ENCODE measurements at places on chromosomes 3 and 15.
A peak's percentile ranks its signal among the peaks of the same experiment; 100 is the strongest.

GRCh38 chr15:76932135-76932966, 802 bp downstream of the RCN2 start:
- no peak for DNase-seq

GRCh38 chr3:141792495-141792894, 29.3 kb downstream of the GRK7 start:
- DNase-seq: no peak

DNA sequence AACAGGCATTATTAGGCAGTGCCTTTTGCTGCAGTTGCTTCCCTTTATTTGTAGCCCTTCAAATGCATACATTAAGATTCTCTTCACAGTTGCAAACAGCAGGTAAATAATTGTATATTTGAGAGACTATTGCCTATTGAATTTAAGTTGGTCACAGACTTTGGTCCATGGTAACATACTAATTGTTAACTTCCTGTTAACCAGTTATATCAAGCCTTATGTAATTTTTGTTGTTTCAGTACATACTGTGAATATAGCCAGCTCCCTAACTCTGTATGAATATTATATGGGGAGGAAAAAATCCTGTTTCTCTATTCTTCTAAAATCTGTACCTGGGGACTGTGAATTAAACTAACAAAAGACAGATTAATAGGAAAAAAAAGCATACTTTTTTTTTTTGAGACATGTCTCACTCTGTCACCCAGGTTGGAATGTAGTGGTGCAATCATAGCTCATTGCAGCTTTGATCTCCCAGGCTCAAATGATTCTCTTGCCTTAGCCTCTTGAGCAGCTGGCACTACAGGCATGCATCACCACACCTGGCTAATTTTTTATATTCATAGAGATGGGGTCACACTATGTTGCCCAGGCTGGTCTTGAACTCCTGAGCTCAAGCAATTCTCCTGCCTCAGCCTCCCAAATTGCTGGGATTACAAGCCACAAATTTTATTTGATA, 53.2 kb downstream of the CHL1 start:
- DNase-seq: no peak

- no peak for DNase-seq
These were observed 142.8 kb downstream of the NTRK3 start for GRCh38 chr15:88113613-88114308.

- DNase-seq: no peak
These were observed 83.3 kb downstream of the TMEM108 start for GRCh38 chr3:133121450-133121849.

DNA sequence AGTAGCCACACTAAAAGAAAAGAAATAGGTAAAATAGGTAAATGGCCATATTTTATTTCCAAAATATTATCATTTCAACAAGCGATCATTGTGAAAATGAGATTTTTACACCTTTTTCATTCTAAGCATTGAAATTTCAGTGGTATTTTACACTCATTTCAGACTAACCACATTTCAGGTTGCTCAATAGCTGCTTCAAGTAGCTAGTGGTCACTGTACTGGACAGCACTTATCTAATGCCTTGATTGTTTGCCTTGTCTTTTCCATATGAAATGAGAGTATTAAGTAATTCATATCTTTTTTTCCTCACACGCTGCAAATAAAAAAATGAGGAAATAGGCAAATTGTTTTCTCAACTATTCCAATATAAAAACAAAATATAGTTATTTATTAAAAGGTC, 332.8 kb downstream of the NLGN1 start:
- no peak for DNase-seq

DNA sequence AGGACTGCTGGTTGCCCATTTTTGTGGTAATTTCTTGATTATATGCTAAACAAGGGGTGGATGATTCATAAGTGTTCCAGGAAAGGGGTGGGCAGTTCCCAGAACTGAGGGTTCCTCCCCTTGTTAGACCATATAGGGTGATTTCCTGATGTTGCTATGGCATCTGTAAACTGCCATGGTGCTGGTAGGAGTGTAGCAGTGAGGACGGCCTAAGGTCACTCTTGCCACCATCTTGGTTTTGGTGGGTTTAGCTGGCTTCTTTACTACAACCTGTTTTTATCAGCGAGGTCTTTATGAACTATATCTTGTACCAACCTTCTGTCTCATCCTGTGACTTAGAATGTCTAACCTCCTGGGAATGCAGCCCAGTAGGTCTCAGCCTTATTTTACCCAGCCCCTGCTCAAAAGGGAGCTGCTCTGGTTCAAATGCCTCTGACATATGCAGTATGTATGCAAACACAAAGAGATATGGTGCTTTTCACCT, 46.2 kb downstream of the C3orf38 start:
- DNase-seq: peak; percentile 15

- DNase-seq: no peak
These were observed 2.1 kb upstream of the SEMA3B start for GRCh38 chr3:50266836-50267235.

DNA sequence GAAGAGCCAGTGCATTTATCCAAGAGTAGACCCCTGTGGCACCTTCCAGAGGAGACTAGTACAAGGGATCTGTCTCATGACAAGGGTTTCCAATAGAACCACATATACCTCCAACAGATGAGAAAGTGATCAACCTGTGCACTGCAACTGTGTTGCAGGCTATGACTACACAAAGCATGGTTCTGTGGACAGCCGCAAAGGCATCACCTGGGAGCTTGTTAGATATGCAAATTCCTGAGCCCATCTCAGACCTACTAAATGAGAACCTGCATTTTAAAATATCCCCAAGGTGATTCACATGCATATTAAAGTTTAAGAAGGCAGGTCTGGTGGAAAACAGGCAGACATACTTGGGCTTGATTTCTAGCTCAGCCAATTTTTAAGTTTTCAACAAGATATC, 368.7 kb downstream of the FOXP1 start:
- DNase-seq: no peak

DNA sequence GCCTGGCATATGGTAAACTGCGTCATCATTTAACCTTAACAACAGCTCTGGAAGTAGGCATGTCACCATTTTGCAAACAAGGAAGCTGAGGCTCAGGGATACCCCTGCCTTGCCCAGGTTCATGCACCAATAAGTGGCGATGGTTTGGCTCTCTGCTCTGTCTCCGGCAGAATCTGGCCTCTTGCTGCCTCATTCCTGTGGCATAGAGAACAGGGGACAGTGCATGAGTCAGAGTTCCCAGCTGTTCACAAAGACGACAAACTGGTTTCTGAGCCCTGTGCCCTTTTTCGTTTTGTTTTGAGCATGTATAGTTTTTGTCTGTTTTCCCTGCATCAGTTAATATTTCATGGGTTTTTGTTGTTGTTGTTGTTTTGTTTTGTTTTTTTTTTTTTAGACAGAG, 236.8 kb downstream of the OPA1 start:
- DNase-seq: no peak

GRCh38 chr15:67883234-67883773, 43.5 kb upstream of the RNU6-1 start:
- no peak for DNase-seq

DNA sequence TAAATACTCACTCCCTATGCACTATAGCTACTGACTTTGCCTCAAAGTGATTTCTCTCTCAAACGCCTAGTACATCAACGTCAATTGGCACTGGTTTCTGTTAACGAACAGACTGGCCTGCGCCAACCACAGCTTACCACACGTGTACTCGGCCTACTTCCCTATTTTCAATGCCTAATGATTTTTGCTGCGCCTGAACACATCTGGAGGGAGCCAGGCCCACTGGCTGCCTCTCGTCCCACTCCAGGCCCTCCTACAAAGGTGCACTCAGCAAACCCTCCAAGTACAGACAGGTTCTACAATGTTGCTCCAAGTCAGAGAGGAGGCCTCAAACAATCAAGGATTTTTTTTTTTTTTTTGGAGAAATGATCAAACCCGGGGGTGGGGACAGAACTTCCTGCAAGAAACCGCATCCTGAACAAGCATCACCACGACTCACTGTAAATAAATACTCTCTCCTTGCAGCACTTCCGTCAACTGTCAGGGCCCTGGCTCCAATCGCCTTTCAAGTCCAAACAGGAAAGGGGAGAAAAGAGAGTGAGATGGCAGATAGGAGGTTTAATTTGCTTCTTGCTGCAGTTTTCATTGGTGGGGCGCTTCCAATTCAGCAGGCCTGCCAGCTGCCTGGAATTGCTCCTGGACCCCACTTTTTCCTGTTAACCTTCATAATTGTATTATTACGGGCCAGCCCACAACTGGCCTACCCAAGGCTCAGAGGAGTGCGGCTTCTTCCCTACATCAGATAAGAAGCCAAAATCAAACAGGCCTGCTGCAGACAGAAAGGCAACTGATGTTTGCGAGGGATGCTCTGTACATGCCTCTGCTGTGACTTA, 139.3 kb downstream of the FOXP1 start:
- peak; percentile 87 for DNase-seq

- DNase-seq: no peak
These were observed 57.1 kb upstream of the FILIP1L start for GRCh38 chr3:100171211-100171914.

GRCh38 chr15:69749797-69750196, 297.2 kb downstream of the RPLP1 start:
- DNase-seq: no peak

DNA sequence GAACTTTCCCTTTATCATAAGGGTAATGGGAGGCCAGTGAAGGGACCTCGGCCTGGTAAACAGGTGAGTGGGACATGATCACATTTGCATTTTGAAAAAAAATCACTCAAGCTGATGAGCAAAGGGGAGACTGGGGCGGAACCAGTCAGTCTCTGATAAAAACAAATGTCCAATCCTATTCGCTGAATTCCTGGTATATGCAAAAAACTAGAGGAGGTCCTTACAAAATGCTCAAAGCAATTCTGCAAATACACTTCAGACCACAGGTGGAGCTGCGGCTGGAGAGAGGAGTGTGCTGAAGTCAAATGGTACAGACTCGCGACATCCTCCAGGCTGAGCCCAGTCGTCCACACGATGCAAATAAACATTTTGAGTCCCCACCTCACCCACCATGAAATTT, 166.7 kb downstream of the FOXP1 start:
- DNase-seq: no peak

DNA sequence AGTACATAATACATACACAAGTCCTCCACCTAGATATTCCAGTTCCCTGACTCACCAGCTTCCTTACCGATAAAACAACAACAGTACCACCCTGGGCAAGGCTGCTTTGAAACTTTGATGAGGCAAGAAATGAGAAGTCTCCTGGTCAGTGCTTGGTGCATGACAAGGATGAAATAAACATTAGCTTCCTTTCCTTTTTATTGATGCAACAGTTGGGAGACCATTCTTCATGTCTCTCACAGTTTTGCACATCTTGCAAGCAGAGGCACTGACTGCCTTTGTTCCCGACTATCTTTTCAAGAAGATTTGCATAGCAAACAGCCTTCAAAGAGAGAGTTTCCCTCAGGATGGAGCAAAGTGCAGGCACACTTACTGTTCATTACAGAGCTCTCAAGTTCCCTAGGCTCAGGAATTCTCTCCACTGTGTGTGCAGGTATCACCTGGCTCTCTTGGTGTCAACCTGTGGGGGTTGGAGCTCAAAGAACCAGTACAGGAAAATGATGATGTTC, 65.2 kb downstream of the MYLK start:
- no peak for DNase-seq

GRCh38 chr3:39754549-39754948, 54.9 kb upstream of the MYRIP start:
- no peak for DNase-seq

DNA sequence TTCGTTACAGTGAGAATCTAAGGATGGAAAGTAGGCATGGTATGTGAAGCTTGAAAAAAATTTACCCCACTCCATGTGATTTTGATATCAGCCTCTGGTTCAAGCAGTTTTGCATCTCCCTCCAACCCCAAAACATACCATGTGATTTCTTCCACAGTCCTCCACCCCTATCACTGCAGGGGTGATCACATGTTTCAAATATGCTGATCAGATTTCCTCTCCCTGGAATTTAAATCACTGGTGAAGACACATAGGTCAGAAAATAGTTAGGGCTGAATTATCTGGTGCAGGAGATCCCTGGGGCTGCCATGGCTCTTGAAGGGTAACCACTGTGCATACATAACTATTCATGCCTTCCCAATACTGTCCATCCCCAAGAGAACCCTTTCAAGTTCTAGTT, 119.7 kb upstream of the THRB start:
- DNase-seq: no peak

DNA sequence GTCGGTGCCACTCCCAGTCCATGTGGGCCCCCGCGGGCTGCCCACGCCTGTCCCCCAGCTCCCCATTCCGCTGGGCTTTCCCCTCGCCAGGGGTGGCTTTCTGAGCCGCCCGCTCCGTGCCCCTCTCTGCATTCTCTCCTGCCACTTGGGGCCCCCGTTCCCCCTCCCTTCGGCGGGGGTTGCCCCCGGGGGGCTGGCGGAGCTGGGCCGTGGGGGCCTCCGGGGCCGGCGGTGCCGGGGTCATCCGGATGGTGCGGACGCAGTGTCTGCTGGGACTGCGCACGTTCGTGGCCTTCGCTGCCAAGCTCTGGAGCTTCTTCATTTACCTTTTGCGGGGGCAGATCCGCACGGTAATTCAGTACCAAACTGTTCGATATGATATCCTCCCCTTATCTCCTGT, 46.5 kb downstream of the GRAMD1C start:
- DNase-seq: no peak

- DNase-seq: no peak
These were observed 19.3 kb downstream of the CACNA1D start for GRCh38 chr3:53513556-53514190.

DNA sequence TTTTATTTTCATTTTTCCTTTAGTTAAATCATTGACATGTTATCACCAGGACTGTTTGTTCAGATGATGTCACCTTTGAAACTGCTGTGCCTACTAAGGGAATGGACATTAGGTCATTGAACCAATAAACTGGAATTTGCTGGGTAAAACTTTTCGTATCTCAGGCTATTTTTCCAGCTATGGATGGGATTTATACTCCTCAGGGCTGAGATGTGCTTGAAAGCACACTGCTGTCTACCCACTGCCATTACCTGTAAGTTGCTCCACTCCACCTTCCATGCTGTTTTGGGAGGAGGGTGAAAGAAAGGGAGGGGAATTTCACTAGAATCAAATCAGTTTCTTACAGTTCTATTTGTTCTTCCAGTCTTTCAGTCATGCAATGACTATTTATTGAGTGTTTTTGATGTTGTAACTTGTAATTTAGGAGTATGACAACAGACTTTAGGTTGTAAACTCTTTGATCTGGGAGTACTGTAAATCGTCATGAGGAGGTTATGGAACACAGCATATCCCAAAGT, 11.3 kb downstream of the EHD4 start:
- peak; percentile 42 for DNase-seq
